ENCODE measurements at places on chromosomes 2 and 18. TPM values are rescaled to one million over a fixed set of nuclear protein-coding genes. Genes with fewer than 3 reads are reported as not detected.
A peak's percentile ranks its signal among the peaks of the same experiment; 100 is the strongest.

Gene MFSD2B
- total RNA-seq: not detected

Gene UGT1A7
- total RNA-seq: not detected

Gene DTYMK
- total RNA-seq: 32.9 TPM

Gene CHRNG
- total RNA-seq: not detected

Gene ATIC
- total RNA-seq: 81.6 TPM

DNA sequence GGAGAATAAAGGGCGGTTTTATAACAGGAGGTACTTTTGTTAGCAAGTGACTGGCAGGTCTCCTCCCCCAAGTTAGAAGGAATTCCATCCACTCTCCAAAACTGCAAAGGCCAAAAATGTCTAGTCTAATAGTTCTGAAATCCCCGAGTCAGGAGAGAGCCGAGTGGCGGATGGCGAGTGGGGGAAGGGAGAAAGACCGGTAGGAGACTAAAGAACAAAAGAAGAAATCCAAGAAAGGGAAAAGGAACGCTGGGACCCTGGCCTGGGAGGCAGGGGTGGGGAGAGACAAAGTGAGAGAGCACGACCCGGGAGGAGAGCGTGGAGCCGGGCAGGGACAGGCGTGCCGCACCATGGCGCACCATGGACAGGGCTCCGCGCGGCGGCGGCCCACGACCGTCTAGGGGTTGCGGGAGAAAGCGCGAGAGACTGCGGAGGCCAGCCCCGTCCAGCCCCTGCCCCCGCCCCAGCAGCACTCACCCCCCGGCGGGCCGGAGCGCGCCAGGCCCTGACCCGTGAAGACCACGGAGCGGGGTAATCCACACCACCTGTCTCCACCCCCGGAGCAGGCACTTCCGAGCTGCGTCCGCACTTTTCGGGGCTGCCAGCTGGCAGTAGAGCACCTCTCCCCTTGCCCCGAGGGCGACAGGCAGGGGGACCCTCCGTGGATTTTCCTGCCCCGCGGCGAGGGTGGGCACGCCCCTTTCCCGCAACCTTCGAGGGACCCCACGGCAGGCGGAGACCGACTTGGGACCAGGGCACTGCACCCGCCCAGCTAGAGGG is 1.6 kb downstream of the CDH2 start:
- DNase-seq: no peak

- no peak for DNase-seq
Observed at GRCh38 chr2:218827701-218828476, 3.7 kb downstream of the PRKAG3 start.

GRCh38 chr2:883260-883802 is 67.3 kb upstream of the SNTG2 start:
- no peak for DNase-seq

- DNase-seq: no peak
Observed at GRCh38 chr18:12309683-12310198, 1.7 kb downstream of the TUBB6 start.

- peak; percentile 42 for DNase-seq
Observed at GRCh38 chr2:218289639-218290315, 2.5 kb downstream of the TMBIM1 start.

- no peak for DNase-seq
Observed at GRCh38 chr18:8754995-8755960, 49.9 kb downstream of the MTCL1 start.

GRCh38 chr18:1861473-1861872 is 709.8 kb downstream of the METTL4 start:
- DNase-seq: no peak

GRCh38 chr18:48399303-48400075 is 9.7 kb downstream of the ZBTB7C start:
- no peak for DNase-seq

- no peak for DNase-seq
Observed at GRCh38 chr2:241575624-241576292, 17.2 kb downstream of the BOK start.

- no peak for DNase-seq
Observed at GRCh38 chr18:77263466-77263763, 13.8 kb downstream of the GALR1 start.

- no peak for DNase-seq
Observed at GRCh38 chr2:105468582-105469042, 69.8 kb upstream of the FHL2 start.

- no peak for DNase-seq
Observed at GRCh38 chr18:73549236-73549635, 598.4 kb downstream of the FBXO15 start.

- no peak for DNase-seq
Observed at GRCh38 chr2:197982565-197982964, 178.2 kb downstream of the PLCL1 start.

DNA sequence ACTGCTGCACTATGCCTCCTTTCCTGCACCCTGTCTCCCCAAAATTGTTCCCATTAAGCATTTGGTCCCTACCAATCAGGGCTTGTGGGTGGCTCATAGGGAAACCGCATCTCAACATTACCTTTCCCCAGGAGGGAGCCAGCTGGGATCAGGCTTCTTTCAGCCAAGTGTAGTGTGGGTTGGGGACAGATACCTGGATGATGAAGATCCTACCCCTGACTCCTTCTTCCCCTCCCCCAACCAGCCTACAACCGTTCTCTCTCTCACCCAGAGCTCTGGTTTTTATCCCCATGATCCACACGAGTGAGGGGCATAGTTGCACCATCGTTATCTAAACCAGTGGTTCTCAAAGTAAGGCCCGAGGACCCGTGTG is 40.0 kb downstream of the ACOXL start:
- no peak for DNase-seq

Measured in kidney epithelial cell (primary cell).